Osteocyte (in vitro differentiated cells): ENCODE measurements at places on chromosomes 13 and 19.

- DNase-seq: no peak
Measured at GRCh38 chr13:90205081-90205480, 1142.4 kb upstream of the MIR17HG start.

- no peak for DNase-seq
Measured at GRCh38 chr19:41456342-41456918, 13.5 kb downstream of the ERICH4 start.

- DNase-seq: no peak
Measured at GRCh38 chr13:89980896-89981295, 1366.6 kb upstream of the MIR17HG start.

GRCh38 chr13:77519808-77520207 lies 15.7 kb upstream of the SCEL start:
- no peak for DNase-seq

DNA sequence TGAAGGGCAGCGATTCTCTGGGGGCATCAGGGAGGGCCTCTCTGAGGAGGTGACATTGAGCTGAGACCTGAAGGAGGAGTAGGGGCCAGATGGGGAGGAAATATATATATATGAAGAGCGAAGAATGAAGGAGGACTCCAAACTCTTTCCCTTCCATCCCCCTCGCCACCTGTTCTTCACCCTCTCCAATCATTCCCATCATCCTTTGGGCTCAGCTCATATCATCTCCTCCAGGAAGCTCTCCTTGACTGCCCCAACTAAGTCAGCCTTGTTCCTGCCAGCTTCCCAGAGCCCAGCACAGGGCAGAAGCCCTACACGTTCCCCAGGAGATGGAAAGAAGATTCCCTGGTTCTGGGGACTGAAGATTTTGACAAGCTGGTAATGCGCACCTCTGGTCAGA lies 33.0 kb upstream of the SEMA6B start:
- DNase-seq: no peak

DNA sequence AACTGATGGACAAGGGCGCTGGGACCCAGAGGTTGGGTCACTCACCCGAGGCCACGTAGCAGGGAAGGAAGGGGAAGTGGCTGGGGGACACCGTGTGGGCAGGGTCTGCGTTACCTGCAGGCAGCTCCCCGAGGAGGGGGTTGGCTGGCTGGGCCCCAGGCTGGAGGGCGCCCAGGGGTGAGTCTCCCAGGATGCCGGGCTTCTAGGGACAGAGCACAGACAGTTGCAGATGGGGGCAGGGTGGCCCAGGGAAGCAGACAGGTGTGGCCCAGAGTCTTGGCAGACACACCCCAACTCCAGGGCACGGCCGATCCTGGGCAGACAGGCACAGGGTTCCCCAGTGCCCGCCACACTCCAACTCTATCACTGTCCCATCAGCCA lies 5.6 kb upstream of the FDX2 start:
- DNase-seq: no peak

DNA sequence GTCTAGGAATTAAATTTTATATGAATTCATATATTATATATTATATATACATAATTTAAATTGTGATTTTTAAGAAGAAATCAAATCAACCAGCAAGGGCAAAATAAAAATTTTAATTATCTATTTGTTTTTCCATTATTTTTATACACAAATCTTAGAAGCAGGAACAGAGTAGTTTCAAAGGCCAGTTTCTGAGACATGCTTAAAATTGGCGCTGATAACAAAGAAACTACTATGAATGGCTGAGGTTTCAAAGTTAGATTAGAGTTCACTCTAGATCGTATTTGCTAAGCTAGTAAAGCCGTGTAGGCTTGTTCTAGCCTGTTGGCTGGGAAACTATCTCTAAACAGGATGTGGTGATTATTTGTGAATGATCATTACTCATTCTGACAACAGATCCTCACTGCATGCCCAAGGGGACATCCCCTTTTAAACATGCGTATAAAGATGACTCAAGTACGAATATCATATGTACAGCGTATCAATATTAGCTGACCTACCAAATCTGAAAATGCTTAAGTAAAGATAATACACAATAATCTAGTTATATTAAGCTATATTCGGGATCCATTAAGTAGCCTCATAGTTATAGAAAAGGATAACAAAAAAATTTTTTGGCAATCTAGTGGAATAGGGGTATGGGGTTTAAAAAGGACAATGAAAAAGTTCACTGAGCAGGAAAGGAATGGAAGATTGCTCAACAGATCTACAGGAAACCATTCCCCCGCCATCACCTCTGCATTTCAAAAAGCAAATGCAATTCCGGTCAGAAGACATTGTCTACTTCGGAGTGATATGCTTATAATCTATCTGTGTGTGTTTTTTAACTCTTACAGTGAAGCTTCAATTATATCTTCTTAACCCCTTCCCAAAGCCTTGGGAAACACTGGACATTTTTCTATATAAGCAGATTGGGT lies 150.1 kb downstream of the SHISA2 start:
- DNase-seq: no peak

DNA sequence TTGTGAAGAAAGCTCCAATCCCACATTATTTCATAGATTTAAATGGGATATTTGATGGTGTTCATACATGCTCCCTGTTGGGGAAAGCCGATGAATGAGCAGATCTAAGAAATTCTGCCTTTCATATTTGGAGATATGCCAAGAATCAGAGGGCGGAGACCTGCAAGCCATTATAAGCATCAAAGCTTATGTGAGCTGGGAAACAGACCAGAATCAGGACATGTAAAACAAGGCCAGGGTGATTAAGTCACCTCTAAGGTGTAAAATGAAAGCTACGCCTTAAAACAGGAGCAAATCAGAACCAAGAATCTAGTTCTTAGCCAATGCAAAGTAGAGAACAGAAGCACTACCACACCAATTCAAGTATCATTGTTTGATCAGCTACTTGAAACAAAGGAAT lies 392.4 kb downstream of the DCT start:
- DNase-seq: no peak

GRCh38 chr13:113969973-113970611 lies 3.8 kb downstream of the C13orf46 start:
- no peak for DNase-seq

DNA sequence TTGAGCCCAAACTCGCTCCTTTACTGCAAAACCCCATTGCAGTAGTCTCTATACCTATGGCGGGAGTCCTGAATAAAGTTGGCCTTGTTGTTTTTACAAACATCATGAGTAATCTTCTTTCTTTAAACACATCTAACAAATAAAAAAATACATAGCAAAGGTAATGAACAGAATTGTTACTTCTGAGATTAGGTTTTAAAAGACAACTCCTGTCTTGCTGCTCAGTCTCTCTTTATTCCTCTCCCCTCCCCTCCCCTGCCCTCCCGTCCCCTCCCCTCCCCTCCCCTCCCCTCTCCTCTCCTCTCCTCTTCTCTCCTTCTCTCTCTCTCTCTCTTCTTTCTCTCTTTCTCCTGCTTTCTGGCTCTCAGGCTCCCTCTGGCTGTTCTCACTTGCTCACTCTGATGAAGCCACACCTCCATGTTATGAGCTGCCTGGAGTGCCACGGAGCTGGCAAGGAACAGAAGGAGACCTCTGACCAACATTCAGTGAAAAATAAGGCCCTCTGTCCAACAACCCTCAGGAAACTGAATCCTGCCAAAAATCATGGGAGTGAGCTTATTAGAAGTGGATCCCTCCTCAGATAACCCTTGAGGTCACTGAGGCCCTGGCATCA lies 300.7 kb upstream of the MIR17HG start:
- no peak for DNase-seq

DNA sequence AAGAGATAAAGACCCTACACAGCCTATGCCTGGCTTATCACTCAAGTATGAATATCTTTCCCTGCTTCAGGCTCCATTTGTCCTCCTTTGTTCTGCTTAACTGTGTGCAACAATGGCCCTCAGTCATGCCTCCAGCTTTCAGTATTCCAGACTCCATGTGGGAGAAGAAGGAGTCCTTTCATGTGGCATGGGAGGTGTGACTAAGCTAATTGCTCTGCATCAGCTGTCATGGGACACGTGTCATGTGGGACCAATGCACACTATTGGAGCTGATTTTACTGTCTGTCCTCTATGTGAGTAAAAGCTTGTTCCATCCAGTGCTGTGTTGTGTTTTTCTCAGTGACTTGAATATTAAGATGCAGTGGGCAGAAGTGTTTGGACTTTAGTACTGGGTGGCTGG lies 1198.3 kb downstream of the OLFM4 start:
- DNase-seq: no peak

DNA sequence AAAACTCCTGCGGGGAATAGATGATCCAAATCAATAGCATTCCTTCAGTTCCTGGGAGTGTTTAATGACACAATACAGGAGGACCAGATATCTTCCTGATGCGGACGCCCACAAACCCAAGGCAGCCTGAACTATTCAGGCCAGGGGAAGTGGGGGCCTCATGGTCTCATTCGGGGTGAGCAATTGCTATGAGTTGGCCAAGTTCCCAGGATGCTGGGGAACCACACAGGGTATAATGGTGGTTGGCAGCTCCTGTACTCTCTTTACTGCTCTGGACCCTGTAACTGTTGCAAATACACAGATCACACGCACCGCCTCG lies 401.2 kb downstream of the IRS2 start:
- DNase-seq: no peak

GRCh38 chr19:39277598-39277997 lies 9.4 kb downstream of the IFNL2 start:
- no peak for DNase-seq

DNA sequence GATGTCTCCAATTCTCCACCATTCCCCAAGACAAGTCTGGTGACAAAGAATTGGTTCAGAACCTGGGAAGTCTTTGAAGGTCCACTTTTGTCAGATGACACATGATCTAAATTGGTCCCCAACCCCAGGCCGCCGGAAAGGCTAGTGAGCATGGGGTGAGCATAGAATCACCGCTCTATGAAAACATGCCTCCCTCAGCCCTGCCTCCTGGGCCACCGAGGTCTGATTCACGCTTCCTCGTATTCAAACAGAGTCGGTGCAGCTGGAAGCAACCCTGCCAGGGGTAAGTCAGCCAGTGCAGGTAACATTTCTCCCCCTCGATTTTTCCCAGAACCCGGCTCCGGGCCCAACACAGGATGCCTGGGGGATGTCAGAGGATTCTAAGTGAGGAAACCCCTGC lies 33.9 kb upstream of the KLF2 start:
- no peak for DNase-seq
